Stimulated activated CD8-positive, alpha-beta memory T cell treated with anti-CD3 and anti-CD28 coated beads, Interleukin-15, amount 100 ng/mL, for 48 hours (primary cell): ENCODE measurements at places on chromosomes 2 and 18.

DNA sequence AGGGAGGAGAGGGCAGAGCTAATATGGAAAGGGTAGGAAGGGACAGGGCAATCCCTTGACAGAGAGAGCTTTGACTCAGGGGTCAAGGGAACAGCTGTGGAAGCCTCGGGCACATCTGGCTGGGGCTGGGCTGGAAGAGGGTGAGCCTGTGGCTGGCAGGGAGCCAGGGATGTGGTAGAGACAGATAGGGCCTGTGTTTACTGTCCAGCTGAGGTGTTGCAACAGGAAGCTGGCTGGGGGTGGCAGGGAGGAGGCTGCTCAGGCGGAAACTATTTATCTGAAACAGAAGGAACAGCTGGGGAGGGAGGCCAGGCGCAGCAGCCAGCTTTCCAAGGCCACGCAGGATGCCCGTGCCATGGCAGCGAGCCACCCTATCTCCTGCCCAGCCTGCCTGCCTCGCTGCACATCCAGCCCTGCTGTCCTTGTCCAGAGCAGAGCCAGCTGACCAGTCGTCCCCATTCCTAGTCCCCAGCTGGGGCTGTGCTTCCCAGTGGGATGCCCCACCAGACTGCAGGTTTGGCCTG, 264.7 kb downstream of the CYP26B1 start:
- no peak for DNase-seq

- no peak for DNase-seq
These were observed 197.5 kb downstream of the FAM210A start for GRCh38 chr18:13528739-13529392.

DNA sequence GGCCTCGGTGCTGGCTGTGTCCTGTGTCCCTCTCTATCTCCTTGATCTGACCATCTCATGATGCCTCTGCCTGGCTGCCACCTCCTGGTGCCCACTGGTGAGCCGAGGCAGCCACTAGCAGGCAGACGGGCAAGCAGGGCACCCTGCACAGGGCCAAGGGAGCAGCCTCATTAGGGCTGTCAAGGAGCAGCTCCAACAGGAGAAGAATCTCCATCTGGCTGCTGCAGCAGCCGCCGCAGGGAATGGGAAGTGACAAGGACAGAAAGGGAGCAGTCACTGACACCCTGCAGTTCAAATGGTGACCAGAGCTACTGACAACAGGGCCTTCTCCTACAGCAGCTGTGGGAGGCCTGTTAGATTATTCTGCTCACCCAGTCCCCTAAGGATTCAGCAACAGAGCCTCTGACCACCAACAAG, 32.6 kb downstream of the ALPK2 start:
- DNase-seq: no peak

DNA sequence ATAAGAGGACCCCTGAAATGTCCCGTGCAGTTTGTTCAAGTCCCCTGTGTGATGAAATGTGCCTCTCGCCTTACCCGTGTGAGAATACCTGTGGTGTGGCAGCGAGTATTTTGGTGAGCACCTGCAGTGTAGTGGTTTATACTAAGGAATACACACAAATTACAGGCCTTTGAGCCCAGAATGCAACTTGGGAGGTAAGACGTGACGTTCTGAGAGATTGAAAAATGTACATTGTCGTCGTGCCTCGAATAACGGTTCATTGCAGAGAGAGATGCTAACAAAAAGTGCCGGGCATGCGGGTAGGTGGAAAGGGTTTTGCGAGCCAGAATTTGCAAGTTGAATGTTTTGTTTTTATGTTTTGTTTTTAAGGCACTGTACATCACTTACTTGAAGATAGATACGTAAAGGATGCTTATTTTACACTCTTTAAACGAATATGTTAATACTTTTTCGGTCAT, 867 bp downstream of the RBBP8 start:
- no peak for DNase-seq

- no peak for DNase-seq
These were observed 1.2 kb upstream of the ALPK2 start for GRCh38 chr18:58630071-58630470.

DNA sequence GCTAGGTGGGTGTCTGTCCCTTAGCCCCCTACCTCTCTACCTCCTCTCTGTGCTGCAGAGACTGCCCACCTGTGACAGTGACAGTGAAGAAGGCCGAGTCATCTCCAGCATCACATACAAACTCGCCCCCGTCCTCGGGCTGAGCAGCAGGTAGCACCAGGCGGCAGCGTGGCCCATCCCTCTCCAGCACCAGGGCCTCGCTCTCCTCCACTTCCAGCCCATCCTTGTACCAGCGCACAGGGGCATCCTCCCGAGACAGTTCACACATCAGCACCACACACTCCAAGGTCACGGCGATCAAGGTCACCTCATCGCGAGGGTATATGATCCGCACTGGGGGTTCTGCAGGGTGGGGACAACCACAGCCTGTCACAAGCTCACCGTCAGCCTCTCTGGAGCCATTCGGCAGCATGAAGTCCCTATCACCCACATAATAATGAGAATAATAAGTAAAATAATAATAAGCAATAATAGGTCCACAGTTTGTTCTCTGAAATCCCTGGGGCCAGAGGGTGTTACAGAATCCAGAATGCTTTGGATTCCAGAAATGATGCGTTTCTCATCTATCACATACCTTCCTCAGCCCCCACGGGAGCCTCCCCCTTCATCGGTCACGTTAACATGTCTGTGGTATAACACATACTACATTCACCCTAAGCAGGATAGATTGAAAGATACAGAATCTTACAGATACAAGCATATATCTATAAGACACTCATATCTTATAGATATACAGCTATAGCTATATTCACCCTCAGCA, 12.0 kb downstream of the OBSL1 start:
- no peak for DNase-seq

DNA sequence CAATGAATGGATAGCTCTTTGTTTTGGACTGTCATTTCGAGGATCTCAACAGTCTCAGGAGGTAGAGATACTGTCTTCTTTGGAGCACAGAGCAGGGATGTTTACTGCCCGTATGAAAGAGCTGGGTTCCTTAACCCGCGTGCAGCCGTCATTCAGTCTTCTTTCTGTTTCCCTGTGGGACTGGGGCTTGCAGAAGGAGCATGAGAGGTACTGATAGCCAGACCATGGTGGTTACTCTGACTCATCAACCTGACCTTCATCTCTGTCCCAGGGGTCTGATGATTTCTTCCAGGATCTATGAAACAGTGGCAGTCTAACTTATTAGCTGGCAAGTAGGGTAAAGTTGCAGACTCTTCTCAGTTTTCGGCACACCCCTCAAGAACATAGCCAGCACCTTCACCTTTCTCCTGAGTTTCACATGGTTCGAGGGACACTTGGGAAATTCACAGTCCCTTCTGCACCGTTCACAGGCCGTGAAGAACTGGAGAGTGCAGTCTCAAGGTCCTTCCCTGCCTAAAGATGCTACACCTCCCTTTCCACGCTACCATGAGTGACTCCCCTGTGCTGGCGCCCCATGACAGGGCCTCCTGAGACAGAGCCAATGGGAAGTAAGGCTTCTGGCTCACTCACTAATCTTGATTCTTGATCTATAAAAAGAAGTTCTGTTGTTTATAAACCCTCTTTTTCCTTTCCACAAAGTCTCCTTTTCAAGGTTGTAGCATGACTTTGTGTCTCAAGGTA, 226.2 kb downstream of the MC4R start:
- DNase-seq: no peak

- DNase-seq: no peak
These were observed 20.7 kb downstream of the SFT2D3 start for GRCh38 chr2:127721978-127722355.

GRCh38 chr18:49619801-49620200, 57.9 kb downstream of the LIPG start:
- no peak for DNase-seq

GRCh38 chr2:171864357-171864985, 29.6 kb downstream of the SLC25A12 start:
- no peak for DNase-seq

DNA sequence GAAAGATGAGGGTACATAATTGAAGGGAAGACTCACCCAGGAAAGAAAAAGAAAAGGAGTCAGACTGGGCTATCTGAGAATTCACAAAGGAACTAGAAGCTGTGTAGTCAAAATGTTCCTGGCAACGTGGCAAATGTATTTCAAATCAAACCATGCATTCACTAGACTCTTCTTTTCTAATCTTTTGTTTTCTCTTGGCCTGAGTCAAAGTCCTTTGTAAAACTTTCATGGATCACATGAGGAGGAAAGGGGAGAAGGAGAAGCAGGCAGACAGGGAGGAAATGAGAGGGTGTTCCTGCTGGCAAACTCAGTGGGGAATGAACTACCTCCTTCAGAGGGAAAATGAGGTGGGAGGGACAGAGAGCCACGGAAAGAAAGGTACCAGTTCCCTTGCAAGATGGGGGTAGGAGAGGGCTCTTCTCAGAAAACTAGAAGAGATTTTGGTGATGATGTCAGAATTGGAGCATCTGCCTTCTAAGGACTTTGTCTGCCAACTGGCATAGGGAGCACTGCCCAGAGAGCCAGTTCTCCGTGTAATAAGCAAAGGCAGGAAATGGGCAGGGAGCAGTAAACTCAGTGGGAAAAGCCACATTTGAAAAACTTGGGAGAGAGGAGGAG, 51.4 kb downstream of the SLC8A1 start:
- DNase-seq: no peak

DNA sequence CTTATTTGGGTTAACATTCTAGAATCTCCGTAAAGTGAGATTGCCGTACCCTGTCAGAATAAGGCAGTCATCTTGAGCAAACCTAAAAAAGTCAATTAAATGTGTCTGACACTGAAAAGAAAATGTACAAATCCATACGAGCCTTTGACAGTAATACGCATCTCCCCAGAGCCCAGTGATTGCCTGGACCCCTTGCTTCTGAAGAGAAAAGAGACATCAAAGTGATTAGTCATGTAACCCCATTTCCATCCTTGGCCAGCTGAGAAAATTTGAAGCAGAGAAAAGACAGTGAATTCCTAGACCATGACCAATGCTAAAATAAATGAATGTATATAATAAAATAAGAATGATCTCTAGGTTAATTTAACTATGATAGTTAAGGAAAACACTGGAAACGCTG, 1499.4 kb downstream of the SUCLG1 start:
- DNase-seq: no peak

GRCh38 chr2:189629531-189630453, 31.5 kb upstream of the ASNSD1 start:
- no peak for DNase-seq

- no peak for DNase-seq
These were observed 108.4 kb downstream of the PRELID3A start for GRCh38 chr18:12516049-12516630.

GRCh38 chr2:152600051-152600657, 117.1 kb downstream of the PRPF40A start:
- DNase-seq: no peak

- no peak for DNase-seq
These were observed 465 bp downstream of the SEPTIN10 start for GRCh38 chr2:109613081-109613921.

- DNase-seq: no peak
These were observed 45.1 kb upstream of the ZBTB7C start for GRCh38 chr18:48454261-48454757.

DNA sequence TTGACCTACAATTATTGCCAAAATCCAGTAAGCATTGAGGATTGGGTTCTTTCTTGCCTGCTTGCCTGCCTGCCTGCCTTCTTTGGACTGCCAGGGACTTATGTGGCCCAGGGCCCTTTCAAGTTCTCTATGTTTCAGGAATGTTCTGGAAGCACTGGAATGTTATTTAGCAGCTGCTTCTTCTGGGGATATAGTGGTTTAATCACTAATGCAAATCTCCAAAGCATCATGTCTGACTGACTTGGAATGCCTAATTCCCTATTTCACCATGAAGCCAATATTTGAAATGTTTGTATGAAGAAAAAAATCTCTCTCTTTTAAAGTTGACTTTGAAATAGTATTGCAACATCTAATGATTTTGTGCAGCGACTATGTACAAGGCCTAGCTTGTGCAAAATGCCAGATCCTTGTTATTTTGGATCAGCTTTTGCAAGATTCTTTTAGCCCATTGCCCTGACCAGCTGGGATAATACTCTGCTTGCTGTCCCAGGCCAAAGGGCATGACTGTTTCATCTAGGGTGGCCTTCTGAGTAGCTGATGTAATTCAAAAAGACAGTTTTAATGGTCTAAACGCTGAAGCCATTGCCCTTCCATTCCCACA, 204.6 kb downstream of the RND3 start:
- DNase-seq: no peak

DNA sequence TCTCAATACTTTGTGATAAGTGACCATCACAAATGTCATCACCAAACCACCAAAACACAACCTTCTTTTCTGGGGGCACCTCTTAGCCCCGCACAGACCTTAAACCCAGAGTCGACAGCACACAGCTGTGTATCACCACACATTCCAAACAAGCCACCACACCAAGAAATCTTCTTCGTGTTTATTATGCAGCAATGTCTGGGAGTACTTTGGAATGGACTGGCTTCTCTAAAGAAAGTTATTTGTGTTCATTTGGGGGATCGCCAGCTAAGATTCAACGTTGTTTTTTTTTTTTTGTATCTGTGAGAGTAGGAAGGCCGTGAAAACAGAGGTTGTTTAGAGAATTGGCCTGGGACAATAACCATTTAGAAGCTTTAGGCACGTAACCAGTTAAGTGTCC, 1.1 kb upstream of the MTA3 start:
- no peak for DNase-seq

- DNase-seq: no peak
These were observed 76.9 kb upstream of the GCFC2 start for GRCh38 chr2:75787532-75788132.

DNA sequence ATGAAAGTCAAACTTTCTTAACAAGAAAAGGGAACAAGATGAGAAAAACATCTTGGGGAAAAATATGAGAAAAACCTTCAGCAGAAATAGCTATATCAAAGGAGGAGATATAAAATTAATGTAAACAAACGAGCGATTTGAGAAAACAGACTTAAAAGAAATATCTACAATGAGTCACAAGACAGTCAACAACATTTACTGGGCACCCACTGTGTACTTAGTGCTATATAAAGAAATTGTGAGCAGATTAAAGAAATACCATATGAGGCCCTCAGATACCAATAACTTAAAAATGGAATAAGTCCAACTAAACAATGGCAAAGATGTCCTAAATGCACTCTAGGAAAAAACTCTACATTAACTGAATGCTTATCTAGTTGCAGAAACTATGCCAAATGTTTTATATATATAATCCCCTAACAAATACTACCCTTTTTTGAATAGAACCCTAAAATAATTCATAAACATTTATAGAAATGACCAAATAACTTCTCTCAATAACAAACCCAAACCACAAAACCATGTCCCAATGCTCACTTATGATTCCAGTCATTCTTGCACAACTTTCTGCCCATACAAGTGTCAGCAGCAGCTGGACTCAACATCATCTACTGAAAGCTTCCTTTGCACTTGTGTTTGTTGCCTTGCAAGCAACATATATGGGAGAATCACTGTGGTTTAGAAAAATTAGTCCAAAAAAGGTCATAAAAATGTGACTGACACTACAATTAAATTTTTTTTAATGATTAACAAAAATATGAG, 83.5 kb downstream of the COBLL1 start:
- no peak for DNase-seq

- no peak for DNase-seq
These were observed 107.8 kb downstream of the MSH2 start for GRCh38 chr2:47510745-47511144.

GRCh38 chr2:11640132-11640531, 29.9 kb downstream of the NTSR2 start:
- DNase-seq: no peak
